Activated CD4-positive, alpha-beta memory T cell treated with anti-CD3 and anti-CD28 coated beads, Interleukin-2, amount 10 ng/mL, durations not matched to agents 7 days and 5 days (primary cell): ENCODE measurements at places on chromosomes 1 and 21. TPM values are rescaled to one million over a fixed set of nuclear protein-coding genes. Genes with fewer than 3 reads are reported as not detected.
A peak's percentile ranks its signal among the peaks of the same experiment; 100 is the strongest.

- no peaks in the 10 kb centered on the region for H3K27me3 ChIP-seq
- peak overlapping the region; percentile 83 for H3K27ac ChIP-seq
- no peak for DNase-seq
- H3K36me3 ChIP-seq, result peaks cover 69% of the 10 kb centered on the region
- peaks cover 50% of the 10 kb centered on the region for H3K4me1 ChIP-seq
- H3K4me3 ChIP-seq, result peak overlapping the region; percentile 54
Observed at GRCh38 chr1:32272557-32273390, 19.1 kb upstream of the HDAC1 start.

GRCh38 chr1:165945911-165946310, 118.5 kb downstream of the UCK2 start:
- H3K4me3 ChIP-seq, result no peak overlapping the region
- H3K36me3 ChIP-seq, result no peaks in the 10 kb centered on the region
- no peaks in the 10 kb centered on the region for H3K4me1 ChIP-seq
- H3K27ac ChIP-seq, result no peak overlapping the region

- peaks cover 70% of the 10 kb centered on the region for H3K4me1 ChIP-seq
- no peak overlapping the region for H3K4me3 ChIP-seq
- H3K36me3 ChIP-seq, result peaks cover 70% of the 10 kb centered on the region
Observed at GRCh38 chr1:109914587-109915240, 4.1 kb downstream of the CSF1 start.

The FALEC gene
- total RNA-seq, result not detected

The PHTF1 gene
- total RNA-seq, result 22.1 TPM
